ENCODE measurements at places on chromosomes 7 and 10. TPM values are rescaled to one million over a fixed set of nuclear protein-coding genes. Genes with fewer than 3 reads are reported as not detected.

Gene CPXM2
- total RNA-seq: not detected

DNA sequence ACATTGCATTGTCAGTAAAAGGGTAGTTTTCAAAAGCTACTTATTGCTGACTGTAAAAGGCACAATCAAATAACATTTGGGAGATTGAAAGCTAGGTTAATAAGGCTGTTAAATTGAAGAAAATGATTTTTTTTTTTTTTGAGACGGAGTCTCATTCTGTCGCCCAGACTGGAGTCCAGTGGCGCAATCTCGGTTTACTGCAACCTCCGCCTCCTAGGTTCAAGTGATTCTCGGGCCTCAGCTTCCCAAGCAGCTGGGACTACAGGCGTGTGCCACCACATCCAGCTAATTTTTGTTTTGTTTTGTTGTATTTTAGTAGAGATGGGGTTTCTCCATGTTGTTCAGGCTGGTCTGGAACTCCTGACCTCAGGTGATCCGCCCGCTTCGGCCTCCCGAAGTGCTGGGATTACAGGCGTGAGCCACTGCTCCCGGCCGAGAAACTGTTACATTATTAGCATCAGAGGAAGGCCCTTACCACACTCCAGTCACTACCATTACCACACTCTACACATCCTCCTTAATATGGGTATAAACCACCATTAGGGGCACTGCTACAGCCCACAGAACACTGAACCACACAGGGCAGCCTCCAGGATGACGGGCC is 1.0 kb downstream of the CYP51A1 start:
- H3K27me3 ChIP-seq: no peaks in the 10 kb centered on the region
- no peak for DNase-seq
- H3K4me3 ChIP-seq: peak overlapping the region; percentile 96

- H3K27me3 ChIP-seq: no peaks in the 10 kb centered on the region
- no peak overlapping the region for H3K4me3 ChIP-seq
- no peaks in the 10 kb centered on the region for H3K36me3 ChIP-seq
- no peaks in the 10 kb centered on the region for H3K4me1 ChIP-seq
- no peak overlapping the region for H3K27ac ChIP-seq
- no peak for DNase-seq
Measured at GRCh38 chr7:12490107-12490688, 80.3 kb upstream of the SCIN start.

DNA sequence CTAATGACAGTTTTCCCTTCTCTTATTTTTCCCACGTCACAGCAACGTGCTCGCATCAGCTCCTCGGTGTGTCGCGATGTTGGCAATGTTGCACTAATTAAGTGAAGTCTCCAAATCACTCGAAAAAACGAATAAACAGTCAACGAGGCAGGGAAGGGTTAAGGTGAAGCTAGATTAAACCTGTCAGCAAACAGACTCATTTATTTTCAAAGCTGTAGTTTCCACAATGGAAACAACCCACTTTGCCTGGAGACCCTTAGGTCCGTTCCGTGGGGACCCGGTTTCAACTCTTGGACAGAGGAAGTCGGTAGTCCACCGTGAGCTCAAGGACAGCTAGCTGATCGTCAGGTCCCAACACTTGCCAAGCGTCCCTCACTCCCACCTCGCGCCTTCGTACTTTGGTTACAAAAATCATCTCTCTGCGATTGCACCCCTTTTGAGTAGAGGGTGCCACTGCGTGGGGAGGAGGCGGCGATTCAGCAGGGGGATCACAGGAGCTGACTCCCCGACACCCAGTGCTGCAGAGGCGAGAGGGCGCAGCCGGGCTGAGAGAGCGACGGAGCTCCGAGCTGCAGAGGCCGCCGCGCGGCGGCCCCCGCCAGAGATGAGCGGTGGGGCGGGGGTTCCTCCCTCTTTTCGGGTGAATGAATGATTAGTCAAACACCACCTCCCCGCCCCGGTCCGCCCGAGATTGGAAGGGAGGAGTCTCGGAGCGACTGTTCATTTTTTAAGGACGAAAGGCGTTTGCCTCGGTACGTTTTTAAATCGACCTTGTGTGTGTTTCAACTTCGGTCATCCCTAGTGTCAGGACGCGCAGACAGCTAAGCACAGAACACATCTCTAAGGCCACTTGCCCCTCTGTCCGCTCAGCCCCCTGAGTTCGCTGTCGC is 1.3 kb upstream of the BMPER start:
- H3K27me3 ChIP-seq: peaks cover 64% of the 10 kb centered on the region
- H3K27ac ChIP-seq: no peak overlapping the region
- H3K36me3 ChIP-seq: no peaks in the 10 kb centered on the region
- DNase-seq: peak; percentile 53
- peak overlapping the region; percentile 70 for H3K4me3 ChIP-seq

DNA sequence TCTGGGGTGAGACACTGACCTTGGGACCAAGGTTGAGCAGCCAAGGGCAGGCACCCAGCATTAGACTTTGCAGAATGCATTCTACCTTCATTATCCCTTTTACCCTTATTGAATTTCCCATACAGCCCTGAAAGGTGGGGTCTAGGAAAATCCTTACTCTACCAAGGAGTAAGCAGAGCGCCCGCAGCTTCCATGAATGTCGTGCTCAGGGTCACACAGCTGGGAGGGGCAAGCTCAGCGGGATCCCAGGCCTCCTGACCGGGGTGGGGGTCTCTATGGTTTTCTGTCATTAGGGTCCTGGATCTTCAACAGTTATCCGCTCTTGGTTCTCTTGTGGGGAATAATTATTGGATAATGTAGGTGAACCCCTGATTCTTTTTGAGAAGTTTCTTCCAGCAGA is 30.7 kb upstream of the BTBD16 start:
- no peak overlapping the region for H3K4me3 ChIP-seq
- DNase-seq: no peak
- H3K36me3 ChIP-seq: no peaks in the 10 kb centered on the region
- no peaks in the 10 kb centered on the region for H3K27me3 ChIP-seq
- no peaks in the 10 kb centered on the region for H3K4me1 ChIP-seq

- H3K27ac ChIP-seq: no peak overlapping the region
- H3K4me3 ChIP-seq: no peak overlapping the region
- DNase-seq: no peak
- H3K27me3 ChIP-seq: no peaks in the 10 kb centered on the region
Measured at GRCh38 chr7:101518336-101518735, 110.8 kb downstream of the MYL10 start.

- H3K4me3 ChIP-seq: no peak overlapping the region
- H3K27me3 ChIP-seq: no peaks in the 10 kb centered on the region
- no peaks in the 10 kb centered on the region for H3K36me3 ChIP-seq
- H3K27ac ChIP-seq: no peak overlapping the region
- no peaks in the 10 kb centered on the region for H3K4me1 ChIP-seq
Measured at GRCh38 chr7:82789883-82790609, 346.5 kb upstream of the CACNA2D1 start.

Measured in activated naive CD4-positive, alpha-beta T cell treated with anti-CD3 and anti-CD28 coated beads for 36 hours (primary cell).